ENCODE measurements at places on chromosomes 2 and 18.

DNA sequence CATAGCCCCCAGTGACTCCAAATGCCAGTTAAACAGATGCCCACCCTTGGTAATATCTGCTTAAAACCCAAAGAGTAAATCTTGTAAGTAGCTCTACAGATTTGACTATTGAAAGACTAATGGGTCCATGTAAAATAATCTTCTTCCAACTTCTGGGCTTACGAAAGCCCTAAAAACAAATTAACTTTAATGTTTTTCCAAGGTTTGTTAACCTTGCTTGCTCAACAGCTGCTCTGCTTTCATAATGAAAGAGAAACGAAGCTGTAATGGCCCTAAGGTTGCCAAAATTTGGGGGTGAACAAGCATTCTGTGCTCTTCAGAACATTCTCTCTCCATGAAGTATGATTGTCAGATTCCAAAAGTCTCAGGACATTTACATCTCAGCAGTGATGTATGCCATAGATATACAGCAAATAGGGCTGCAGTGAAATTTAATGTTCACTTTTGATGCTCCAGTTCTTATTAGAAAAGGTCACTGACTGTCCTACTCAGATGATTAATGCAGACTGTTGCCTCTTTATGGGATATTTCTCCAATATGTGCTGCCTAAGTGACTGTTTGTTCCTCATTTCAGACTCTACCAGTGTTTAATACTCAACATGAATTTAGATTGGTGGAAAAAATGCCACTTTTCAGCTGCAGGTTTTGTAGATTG, 436.3 kb upstream of the CHST9 start:
- H3K36me3 ChIP-seq, result no peaks in the 10 kb centered on the region
- no peak for DNase-seq

DNA sequence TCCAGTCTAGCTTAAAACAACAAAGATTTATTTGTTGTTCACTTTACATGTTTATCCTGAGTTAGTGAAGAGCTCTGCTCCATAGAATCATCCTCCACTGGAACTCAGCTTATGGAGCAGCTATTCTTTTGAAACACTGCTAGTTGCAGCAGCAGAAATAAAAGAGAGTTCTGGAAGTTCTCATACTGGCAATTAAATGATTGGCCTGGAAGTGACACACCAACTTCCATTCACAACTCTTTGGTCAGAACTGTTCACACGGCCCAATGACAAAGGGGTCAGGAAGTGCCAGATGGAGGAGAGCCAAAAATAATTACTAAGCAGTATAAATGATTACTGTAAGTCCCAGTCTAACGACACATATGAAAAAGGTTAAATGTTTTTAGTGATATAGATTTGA, 39.1 kb downstream of the FBXO11 start:
- no peaks in the 10 kb centered on the region for H3K27me3 ChIP-seq
- no peaks in the 10 kb centered on the region for H3K4me1 ChIP-seq
- no peak for DNase-seq
- no peaks in the 10 kb centered on the region for H3K36me3 ChIP-seq

GRCh38 chr2:63613391-63613901, 24.7 kb downstream of the MDH1 start:
- H3K27ac ChIP-seq, result no peak overlapping the region
- no peaks in the 10 kb centered on the region for H3K27me3 ChIP-seq
- no peaks in the 10 kb centered on the region for H3K4me1 ChIP-seq
- no peak overlapping the region for H3K4me3 ChIP-seq

- no peaks in the 10 kb centered on the region for H3K27me3 ChIP-seq
- no peaks in the 10 kb centered on the region for H3K4me1 ChIP-seq
- peak overlapping the region; percentile 96 for H3K27ac ChIP-seq
- H3K4me3 ChIP-seq, result no peak overlapping the region
Measured at GRCh38 chr2:231605607-231606091, 13.0 kb downstream of the TEX44 start.

GRCh38 chr18:26919627-26920026, 54.1 kb upstream of the AQP4 start:
- H3K27me3 ChIP-seq, result no peaks in the 10 kb centered on the region
- H3K36me3 ChIP-seq, result no peaks in the 10 kb centered on the region
- no peak overlapping the region for H3K27ac ChIP-seq

GRCh38 chr2:128624956-128625355, 306.3 kb upstream of the HS6ST1 start:
- H3K27me3 ChIP-seq, result no peaks in the 10 kb centered on the region
- DNase-seq, result no peak
- H3K4me1 ChIP-seq, result no peaks in the 10 kb centered on the region

DNA sequence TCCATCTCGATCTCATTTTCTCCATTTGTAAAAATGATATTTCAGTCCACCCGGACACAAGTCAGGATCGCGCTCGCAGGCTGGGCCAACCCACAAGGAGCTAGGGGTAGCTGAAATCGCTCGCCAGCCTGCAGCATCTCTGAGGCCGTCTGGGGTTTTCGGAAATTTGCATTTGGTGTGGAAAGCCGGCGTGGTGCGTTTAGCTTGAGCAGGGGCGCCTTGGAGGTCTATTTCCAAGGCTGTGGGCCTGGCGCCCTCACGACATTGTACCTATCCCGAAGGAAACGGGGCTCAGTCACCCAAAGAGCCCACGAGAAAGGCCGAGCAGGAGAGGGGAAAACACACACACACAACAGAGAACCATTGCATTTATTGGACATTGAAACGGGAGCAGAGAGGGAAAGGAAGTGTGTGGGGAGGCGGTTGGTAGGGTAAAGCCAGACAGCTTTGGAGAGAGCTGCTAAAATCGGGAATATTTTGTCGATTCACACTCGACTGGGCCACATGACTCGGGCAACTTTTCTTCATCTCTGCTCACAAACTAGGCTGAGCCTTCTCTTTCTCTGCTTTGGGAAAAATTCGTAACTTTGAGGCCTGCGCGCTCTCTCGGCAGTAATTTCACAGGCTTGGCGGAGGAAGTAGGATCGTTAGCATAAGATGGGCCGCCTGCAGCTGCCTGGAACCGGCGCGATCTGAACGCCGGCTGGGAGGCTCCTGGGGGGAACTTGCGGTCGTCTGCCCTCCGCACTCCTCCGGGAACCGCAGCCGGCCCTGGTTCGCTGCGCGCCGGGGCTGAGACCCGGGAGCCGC, 1.1 kb upstream of the HOXD8 start:
- H3K4me3 ChIP-seq, result peak overlapping the region; percentile 52
- no peak for DNase-seq
- H3K4me1 ChIP-seq, result no peaks in the 10 kb centered on the region
- H3K27me3 ChIP-seq, result peaks cover 69% of the 10 kb centered on the region

GRCh38 chr2:226466589-226466988, 333.0 kb downstream of the IRS1 start:
- no peaks in the 10 kb centered on the region for H3K4me1 ChIP-seq
- no peak overlapping the region for H3K4me3 ChIP-seq

- H3K4me1 ChIP-seq, result no peaks in the 10 kb centered on the region
- peaks cover 92% of the 10 kb centered on the region for H3K36me3 ChIP-seq
- no peak overlapping the region for H3K4me3 ChIP-seq
- no peak for DNase-seq
- no peaks in the 10 kb centered on the region for H3K27me3 ChIP-seq
- H3K27ac ChIP-seq, result peak overlapping the region; percentile 57
Measured at GRCh38 chr2:178731300-178731699, 75.9 kb downstream of the TTN start.

GRCh38 chr2:187228986-187229385, 219.1 kb downstream of the CALCRL start:
- H3K27ac ChIP-seq, result no peak overlapping the region
- no peaks in the 10 kb centered on the region for H3K27me3 ChIP-seq
- H3K36me3 ChIP-seq, result no peaks in the 10 kb centered on the region
- H3K4me3 ChIP-seq, result no peak overlapping the region

DNA sequence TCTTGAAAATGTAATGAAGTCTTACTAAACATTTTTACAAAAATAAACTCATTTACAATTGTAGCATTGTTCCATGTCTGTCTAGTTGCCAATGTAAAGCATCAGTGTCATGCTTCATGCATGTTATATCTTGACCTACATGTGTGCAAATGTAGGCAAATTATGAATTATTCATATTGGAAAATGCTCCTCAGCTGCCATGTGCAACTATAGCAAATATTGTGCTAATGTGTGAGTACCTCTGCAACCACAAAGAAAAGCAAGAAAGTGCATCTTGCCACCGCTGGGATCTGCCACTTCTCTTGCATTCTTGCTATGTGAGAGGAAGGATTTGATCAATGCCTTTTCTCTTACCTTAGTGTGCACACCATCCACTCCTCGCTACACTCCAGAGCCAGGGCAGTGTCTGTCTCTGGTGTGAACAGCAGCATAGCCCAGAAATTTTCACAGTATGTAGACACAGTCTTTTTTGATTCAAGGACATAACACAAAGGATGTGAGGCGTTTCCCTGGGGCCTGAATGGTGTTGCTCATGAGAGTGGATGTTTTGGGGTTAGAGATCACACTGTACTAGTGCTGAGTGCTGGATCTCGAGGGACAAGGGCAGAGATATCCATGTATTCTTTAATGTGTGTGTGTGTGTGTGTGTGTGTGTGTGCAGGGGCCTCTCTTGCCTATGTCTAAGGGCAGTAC, 47.6 kb upstream of the HAAO start:
- DNase-seq, result peak; percentile 60
- H3K4me3 ChIP-seq, result no peak overlapping the region
- peaks cover 9% of the 10 kb centered on the region for H3K4me1 ChIP-seq
- H3K36me3 ChIP-seq, result no peaks in the 10 kb centered on the region
- H3K27me3 ChIP-seq, result no peaks in the 10 kb centered on the region

GRCh38 chr18:79484661-79485621, 89.2 kb downstream of the NFATC1 start:
- peak overlapping the region; percentile 16 for H3K4me3 ChIP-seq
- peak overlapping the region; percentile 40 for H3K27ac ChIP-seq
- peaks cover 26% of the 10 kb centered on the region for H3K36me3 ChIP-seq
- H3K27me3 ChIP-seq, result no peaks in the 10 kb centered on the region
- peaks cover 10% of the 10 kb centered on the region for H3K4me1 ChIP-seq

DNA sequence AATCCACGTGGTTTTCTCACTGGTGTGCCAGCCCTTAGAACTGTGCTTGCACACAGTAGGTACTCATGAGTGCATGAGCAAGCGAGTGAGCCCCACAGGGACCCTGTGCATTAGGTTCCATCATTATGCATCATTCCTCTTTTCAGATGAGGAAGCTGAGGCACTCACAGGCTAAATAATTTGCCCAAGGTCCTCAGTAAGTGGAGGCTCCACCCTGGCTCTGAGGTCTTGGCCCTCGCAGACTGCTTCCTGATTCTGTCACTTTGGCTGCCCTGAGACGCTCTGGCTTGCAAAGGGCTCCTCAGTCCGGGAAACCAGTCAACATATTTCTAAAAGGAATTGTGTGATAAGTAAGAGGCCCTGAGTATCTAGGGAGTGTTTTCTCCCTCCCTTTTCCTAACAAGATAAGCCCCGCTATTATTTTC, 71.7 kb downstream of the IL1R2 start:
- H3K27me3 ChIP-seq, result no peaks in the 10 kb centered on the region
- H3K4me1 ChIP-seq, result no peaks in the 10 kb centered on the region
- H3K36me3 ChIP-seq, result no peaks in the 10 kb centered on the region
- no peak overlapping the region for H3K4me3 ChIP-seq
- peak; percentile 90 for DNase-seq

DNA sequence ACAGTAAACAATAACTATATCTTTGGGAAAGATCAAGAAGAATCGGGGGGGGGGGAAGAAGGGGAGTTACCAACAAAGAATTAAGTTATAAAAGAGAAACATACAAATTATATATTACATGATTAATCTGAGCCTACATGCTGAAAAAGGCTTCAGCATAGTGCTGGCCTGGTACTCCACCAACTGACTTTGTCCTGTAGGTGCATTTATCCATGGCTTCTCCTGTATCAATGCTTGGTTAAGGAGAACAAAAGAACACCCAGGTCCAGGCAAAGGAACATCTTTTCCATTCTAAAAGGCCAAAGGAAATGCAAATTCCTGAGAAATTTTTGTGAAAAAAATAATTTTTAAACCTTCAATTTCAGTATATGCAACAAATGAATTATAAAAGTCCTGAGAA, 24.2 kb downstream of the RPRD1A start:
- no peak for DNase-seq
- no peak overlapping the region for H3K4me3 ChIP-seq
- peaks cover 3% of the 10 kb centered on the region for H3K36me3 ChIP-seq
- H3K27me3 ChIP-seq, result no peaks in the 10 kb centered on the region
- no peaks in the 10 kb centered on the region for H3K4me1 ChIP-seq

GRCh38 chr2:61371027-61371426, 99.9 kb downstream of the USP34 start:
- H3K36me3 ChIP-seq, result peaks cover 34% of the 10 kb centered on the region
- no peak overlapping the region for H3K4me3 ChIP-seq
- no peak overlapping the region for H3K27ac ChIP-seq
- H3K4me1 ChIP-seq, result no peaks in the 10 kb centered on the region
- H3K27me3 ChIP-seq, result no peaks in the 10 kb centered on the region

DNA sequence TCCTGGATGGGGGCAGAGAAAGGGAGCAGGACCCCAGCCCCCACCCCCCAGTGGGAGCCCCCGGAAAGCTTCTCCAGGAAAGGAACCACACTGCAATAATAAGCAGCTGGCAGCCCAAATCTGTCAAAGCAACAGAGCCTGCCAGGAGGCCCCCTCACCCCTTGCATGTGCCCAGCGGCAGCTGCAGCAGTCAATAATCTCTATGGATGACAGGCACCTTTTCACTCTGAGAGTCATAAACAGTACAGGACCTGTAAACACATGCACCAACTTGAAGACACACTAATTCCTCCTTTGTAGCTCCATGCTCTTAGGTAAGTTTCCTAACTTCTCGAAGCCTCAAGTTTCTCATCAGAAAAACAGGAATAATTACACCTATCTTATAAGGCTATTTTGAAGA, 26.2 kb upstream of the KDM3A start:
- H3K4me3 ChIP-seq, result no peak overlapping the region
- no peaks in the 10 kb centered on the region for H3K36me3 ChIP-seq
- H3K4me1 ChIP-seq, result no peaks in the 10 kb centered on the region

- no peaks in the 10 kb centered on the region for H3K27me3 ChIP-seq
- no peak overlapping the region for H3K4me3 ChIP-seq
- no peak for DNase-seq
- no peaks in the 10 kb centered on the region for H3K4me1 ChIP-seq
Measured at GRCh38 chr18:32677578-32677977, 95.2 kb downstream of the KLHL14 start.
